Gastroesophageal sphincter (tissue), 4 donors: ENCODE measurements at places on chromosomes 4 and X.

DNA sequence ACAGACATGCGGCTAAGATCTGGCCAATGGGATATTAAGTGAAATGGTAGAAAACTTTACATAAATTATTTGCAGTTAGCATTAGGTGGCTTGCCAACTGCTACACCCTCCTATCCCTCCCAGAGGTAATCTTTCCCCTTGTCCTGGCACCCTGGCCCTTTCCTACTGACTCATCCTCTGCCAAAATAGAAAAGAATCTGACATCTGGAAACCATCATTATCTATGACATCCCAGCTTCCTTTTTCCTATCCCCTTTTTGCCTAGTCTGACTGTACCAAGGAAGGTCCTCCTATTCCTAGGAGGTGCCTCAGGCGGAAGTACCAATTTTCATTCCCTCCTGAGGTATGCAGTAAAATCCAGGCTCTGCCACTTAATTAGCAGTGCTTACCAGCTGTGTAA lies 163.6 kb upstream of the KLF3 start:
- no peak for ATAC-seq

GRCh38 chrX:139058831-139059495 lies 347.4 kb upstream of the FGF13 start:
- no peak for ATAC-seq

DNA sequence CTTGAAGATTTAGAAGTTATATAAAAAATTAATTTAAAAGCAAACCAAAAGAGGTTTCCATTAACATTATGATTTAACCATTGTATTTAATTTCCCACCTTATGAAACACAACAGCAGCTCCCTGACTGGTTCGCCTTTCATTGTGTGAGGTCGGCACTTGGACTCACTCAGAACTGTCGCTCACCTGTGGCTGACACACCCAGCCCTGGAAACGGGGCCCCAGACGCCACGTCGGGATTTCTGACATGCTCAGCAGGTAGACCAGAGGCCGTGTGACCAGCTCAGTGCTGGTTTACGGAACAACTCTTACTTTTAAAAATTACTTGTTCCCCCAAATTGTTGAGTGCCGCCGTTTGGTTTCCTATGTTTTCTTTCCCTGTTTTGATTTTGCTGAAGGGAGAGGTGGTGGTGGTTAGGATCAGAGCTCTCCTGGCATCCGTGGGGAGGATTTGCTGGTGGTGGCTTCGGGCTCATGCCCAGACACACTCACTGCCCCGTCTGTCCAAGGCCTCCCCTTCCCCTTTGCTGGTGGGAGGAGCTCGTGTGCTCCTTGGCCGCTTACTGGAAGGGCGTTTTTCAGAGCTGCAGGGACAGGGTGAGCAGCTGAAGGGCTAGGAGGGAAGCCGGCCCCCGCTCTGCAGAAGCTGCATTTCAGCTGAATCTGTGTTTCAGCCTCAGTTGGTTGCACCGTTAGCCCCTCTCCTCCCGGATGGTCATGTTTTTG lies 59.2 kb downstream of the CPLX1 start:
- ATAC-seq = no peak

DNA sequence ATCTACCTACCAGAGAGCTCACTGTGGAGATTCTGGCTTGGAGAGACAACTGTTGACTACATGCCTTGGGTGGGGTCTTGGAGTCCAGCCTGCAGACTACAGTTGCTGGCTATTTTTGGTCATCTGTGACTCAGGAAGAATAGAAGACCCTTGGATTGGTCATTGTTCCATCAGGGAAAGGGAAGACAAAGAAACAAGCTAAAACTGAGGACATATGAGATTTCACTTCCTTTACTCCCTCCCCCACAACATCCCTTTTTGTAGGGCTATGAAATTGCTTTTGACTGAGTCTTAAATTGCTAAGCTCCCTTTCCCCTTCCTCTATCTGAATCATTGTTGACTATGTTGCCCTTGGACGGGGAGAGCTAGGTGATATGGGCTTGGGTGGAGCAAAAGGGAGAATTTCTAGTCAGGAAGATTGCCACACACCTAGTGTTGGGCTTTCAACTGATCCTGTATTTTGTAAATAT lies 11.7 kb downstream of the MSN start:
- ATAC-seq = peak; percentile 24

DNA sequence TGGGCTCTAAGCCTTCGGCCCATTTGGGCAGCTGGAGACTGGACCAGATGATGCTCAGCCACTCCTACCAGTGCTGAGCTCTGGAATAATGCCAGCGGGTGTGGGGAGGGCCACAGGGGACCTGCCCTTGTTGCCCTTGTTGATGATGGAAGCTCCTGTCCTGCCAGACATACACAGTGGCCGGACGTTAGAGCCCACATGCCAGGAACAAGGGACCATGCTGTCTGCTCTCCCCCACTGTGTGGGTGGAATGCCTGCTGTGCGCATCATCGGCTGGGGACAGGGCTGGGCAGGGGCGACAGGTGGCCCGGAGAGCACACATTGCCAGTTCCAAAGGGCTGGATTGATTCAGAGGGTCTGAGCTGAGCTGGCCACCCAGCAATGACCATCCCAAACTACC lies 2.0 kb downstream of the ABLIM2 start:
- ATAC-seq = no peak

DNA sequence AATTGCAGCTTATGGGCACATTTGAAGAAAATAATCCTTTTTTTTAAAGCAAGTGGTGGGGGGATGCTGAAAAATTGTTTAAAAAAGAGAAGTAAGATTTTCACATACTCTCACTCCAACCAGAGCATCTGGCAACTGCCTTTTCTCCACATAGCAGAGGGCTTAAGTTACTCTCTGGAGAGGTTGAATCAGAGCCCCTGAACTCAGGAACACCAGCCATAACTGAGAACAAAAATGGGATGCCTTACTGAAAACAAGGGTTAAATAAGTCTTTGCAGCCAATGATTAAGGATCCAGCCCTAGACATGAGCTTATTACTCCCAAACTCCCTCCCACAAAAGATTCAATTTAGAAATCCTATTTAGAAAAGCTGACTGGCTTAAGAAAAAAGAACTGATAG lies 27.5 kb downstream of the CASK start:
- ATAC-seq = no peak
